NCI-H446 treated with DMSO at 0.1 percent for 48 hours (cell line): ENCODE measurements at places on chromosomes 16 and 17.

DNA sequence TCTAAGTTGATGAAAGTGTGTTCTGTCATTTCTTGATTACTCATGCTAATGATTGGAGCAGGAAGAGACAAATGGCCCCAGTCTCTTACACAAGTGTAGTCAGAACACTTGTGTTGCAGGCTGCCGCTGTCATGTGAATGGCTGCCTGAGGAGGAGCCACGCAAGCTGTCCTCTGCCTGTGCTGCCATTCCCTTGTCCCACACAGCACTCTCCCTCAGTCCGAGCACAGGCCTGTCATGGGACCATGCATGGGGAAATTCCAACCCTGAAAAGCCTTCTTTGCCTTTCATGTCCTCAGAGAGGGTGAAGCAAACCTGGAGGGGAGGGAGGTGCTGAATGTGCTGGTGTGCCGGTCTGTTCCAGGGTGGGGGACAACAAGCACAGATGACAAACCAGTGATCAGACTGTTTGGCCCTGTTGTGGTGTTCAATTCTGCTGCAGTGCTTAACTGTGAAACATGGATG, 109.4 kb downstream of the MRTFB start:
- no peak for DNase-seq

DNA sequence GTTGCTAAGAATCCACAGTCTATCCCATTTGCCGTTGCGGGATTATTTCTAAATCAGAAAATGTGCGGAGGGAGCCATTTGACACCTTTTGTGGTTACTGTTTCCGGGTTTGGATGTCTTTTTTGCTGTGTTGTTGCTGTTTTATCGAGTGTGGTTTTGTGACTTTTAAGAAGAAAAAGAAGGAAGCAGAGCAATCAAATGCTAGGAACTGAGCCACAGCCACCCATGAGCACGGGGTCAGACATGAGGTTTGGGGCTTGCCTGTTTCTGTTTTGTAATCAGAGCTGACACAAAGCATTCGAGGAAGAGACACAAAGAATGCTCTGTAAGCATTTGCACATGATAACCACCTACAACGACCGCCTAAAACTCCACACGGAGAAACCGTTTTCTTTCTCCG, 53.1 kb upstream of the CHMP6 start:
- DNase-seq = no peak

DNA sequence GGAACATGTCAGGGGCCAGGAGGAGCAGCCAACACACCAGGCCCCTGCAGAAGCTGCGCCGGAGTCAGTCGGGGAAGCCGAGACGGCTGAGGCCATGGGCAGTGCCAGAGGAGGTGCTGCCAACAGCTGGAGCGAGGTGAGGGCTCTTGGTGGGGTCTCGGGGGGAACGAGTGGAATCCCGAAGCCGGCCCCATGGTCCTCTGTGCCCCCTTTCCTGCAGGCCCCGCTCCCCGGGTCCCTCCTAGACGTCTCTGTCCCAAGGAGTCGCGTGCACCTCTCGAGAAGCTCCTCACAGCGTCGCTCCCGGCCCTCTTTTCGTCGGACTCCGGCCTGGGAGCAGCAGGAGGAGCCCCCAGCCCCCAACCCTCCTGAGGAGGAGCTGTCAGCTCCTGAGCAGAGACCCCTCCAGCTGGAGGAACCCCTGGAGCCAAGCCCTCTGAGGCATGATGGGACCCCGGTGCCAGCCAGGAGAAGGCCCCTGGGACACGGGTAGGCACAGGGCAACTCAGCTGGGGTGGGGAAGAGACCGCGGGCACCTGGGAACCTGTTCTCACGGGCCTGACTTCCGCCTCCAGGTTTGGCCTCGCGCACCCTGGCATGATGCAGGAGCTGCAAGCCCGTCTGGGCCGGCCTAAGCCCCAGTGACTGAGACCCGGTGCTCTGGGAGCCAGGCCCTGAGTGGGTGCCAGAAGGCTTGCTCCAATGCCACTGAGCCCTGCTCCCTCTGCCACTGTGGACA, 3.6 kb downstream of the APOBR start:
- DNase-seq = no peak

DNA sequence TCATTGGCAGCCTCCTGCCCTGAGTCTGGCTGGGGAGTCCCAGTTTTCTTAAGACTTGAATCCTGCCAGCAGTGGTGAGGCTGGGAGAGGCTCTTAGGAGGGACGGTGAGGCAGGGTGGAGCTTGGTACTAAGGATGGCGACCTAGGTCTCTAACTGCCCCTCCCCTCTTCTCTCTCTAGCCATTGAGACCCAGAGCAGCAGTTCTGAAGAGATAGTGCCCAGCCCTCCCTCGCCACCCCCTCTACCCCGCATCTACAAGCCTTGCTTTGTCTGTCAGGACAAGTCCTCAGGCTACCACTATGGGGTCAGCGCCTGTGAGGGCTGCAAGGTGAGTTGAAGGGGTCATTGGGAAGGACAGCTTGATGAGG, 16.4 kb downstream of the GJD3 start:
- DNase-seq = no peak

- no peak for DNase-seq
Observed at GRCh38 chr17:82752371-82753200, 721 bp downstream of the TBCD start.

- no peak for DNase-seq
Observed at GRCh38 chr17:46099865-46100264, 93.4 kb downstream of the KANSL1 start.
